ENCODE measurements at places on chromosomes 6 and 20.
A peak's percentile ranks its signal among the peaks of the same experiment; 100 is the strongest.

GRCh38 chr6:165663736-165664558 lies 906 bp upstream of the PDE10A start:
- no peak for DNase-seq

- DNase-seq: no peak
Observed at GRCh38 chr6:165837948-165838745, 175.1 kb upstream of the PDE10A start.

DNA sequence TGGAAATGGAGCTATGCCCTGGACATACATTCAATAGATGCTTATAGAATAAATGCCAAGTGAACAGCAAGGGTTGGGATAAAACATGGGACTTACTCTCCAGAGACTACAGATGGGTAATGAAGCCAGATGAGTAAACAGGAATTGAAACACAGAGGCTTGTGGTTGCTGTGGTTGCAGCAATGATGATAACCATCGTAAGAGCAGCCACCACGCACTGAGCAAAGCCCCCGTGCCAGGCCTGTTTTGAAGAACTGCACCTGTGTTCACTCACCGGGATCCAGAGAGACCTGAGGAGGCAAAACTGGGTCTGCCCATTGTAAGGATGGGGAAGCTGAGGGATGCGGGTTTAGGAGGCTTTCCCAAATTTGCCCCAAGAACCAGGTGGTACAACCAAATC lies 431.1 kb upstream of the CDH4 start:
- no peak for DNase-seq

- peak; percentile 71 for DNase-seq
Observed at GRCh38 chr6:89139509-89140346, 6.1 kb upstream of the PM20D2 start.

GRCh38 chr6:71383901-71384489 lies 95.4 kb downstream of the OGFRL1 start:
- peak; percentile 79 for DNase-seq

DNA sequence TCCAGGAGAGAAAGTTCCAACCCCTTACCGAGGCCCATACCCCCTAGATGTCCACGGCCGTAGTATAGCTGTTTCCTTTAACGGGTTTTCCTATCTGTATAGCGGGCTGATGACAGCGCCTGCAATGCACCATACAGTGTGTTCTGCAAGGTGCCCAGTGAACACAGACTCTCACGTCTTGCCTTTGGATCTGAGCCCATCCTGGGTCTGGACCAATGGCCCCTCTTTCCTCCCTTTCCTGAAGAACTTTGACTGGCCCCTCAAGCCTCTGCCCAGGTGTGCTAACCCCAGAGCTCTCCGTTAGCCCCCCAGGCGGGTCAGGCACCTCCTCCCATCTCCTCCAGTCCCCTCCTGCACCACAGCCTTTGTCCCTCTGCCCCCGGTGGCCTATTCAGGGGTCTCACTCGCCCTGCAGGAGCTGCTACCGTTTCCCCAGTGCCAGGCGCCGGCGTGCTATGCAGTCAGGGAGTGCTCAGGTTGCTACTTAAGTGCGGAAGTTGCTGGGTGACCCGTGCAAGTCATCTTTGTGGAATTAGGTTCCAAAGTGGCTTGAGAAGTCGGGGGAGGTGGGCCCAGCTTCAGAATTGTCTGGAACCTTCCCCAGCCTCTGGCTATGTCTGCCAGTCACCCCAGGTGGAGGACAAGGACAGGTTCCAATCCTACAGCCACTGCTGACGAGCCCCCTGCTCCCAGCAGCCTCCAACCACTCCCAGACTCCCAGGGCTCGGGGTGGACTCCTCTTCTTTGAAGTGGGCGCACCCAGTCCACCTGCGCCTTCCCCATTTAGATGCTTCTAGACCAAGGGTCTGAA lies 35.0 kb upstream of the ZBP1 start:
- no peak for DNase-seq

DNA sequence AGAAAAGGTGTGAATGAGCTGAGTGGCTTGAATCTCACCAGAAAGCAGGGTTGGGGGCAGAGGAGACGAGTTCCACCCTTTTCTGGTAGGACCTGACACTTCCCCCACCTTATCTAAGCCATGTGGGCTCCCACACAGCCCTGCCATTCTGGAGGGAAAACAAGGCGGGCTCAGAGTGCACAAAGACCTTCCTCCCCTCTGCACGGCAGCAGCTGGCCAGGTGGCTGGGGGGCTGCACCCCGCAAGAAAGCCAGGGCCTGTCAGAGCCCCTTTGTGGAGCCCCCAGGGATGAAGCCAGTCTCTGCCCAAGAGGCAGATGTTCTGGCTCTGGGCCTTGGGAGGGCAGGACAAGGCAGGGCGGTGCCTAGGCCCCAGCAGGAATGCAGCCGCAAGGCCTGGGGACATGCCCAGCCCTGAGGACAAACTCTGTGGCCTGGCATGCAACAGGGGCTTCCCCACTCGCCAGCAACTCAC lies 48.4 kb upstream of the DSN1 start:
- DNase-seq: no peak

- peak; percentile 50 for DNase-seq
Observed at GRCh38 chr6:21597801-21598673, 4.5 kb downstream of the SOX4 start.

- DNase-seq: peak; percentile 73
Observed at GRCh38 chr6:114096561-114097172, 125.7 kb upstream of the HDAC2 start.

DNA sequence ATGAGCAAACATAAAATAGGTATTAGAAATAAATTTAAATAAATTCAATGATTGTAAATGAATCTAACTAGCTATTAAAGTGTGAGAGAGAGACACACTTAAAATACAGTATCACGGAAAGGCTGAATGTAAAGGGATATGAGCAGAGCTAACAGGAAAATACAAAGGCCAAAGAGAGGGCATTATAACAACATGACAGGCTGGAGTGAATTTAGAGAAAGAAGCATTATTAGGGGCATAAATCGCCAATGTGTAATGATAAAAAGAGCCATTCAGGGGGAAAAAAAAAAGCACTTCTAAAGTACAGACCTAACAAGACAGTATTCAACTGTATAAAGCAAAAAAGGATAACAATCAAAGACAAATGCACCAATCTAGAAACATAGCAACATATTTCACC lies 28.1 kb downstream of the DACT2 start:
- no peak for DNase-seq

DNA sequence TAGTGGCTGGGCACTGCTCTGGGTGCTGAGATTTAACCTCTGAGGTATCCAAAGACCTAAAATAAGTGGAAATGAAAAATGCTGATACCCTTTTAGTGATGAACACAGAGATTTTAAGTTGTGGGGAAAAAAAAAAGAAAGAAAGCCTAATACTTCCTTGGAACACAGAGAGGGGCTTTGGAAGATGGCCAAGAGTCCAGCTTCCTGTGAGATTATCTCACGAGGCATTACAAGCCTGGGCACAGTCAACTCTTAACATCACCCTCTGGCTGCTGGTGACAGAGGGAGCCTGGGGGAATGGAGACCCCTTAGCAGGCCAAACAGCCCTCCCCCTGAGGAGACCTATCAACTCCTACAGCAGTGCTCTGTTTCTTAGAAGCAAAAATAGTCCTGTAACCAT lies 19.7 kb downstream of the BTN2A1 start:
- no peak for DNase-seq

DNA sequence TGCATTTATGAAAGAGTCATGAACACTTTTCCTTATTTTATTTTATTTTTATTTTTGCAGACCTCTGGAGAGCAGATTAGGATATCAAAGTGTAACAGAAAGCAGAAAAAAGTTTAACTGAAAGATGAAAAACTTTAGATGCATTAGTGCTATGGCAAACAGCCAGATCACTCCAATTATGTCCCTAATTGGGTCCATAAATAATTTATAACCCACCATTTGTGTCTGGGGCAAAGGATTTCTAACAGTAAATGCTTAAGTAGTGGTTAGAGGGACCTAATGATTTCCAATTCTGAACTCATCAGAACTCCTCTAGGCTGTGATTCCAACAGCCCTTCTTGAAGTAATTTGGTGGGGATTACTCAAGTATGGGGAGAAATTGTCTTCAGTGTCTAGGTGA lies 93.7 kb upstream of the PROKR2 start:
- DNase-seq: no peak

DNA sequence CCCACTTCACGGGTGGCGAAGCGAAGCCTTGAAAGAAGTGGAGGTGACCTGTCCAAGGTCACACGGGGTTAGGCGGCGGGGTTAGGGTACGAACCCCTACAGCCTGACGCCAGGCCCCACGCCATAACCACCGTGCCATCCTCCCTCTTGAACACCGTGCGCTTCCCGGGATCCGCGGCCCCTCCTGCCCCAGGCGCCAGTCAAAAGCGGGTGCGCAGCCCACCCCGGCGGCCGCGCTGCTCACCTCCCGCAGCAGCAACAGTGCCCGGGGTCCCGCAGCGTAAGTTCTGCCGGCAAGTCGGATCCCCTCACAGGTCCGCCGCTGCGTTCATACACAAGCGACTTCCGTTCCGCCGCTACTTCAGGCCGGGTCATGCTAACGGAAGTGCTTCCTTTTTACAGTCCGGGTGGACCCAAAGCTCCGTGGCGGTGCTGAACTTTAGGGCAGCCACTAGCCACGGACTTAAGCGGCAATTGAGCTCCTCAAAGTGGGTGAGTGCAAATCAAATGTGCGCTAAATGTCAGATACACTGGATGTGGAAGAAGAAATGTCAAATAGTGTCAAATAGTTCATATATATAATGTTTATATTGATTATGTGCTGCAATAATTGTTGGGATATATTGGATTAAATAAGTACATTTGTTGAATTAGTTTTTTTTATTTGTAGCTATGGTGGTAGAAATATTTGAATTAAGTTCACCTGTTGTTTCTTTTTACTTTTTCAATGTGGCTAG lies at the start of gene CDK5RAP1:
Gene CDK5RAP1, minus strand, starts transcription at position 336 of the 737 bp plus-strand sequence. CDS start 4,455 bp downstream, outside the sequence.
- DNase-seq: peak; percentile 97

GRCh38 chr20:8829256-8829655 lies 239.6 kb upstream of the PLCB4 start:
- DNase-seq: peak; percentile 25

DNA sequence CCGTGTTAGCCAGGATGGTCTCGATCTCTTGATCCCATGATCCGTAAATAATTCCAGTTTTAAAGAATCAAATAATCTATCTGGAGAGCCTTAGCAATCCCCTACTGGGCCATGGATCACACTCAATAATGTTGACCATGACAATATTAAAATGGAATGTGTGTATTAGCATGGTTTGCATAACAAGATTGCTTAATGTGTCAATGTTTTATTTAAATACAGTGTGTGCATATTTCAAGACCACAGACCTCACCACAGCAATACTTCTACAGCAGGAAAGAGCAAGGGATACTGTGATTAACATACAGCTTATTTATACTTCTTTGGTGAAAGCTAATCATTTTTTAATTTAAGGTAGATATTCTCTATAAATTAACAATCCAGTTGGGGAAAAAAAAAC lies 470.4 kb downstream of the TFAP2B start:
- no peak for DNase-seq

- DNase-seq: peak; percentile 100
Observed at GRCh38 chr20:53926428-53927028, 143.9 kb downstream of the BCAS1 start.

DNA sequence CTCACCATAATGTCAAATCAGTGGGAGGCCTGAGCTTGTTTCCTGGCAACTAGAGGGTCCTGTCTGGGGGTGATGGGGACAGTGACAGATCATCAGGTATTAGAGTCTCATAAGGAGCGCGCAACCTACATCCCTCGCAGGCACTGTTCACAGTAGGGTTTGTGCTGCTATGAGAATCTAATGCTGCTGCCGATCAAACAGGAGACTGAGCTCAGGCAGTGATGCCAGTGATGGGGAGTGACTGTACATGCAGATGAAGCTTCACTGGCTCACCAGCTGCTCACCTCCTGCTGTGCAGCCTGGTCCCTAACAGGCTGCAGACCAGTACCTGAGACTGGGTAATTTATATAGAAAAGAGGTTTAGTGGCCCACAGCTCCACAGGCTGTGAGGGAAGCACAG lies 147.3 kb downstream of the TTLL2 start:
- DNase-seq: no peak

DNA sequence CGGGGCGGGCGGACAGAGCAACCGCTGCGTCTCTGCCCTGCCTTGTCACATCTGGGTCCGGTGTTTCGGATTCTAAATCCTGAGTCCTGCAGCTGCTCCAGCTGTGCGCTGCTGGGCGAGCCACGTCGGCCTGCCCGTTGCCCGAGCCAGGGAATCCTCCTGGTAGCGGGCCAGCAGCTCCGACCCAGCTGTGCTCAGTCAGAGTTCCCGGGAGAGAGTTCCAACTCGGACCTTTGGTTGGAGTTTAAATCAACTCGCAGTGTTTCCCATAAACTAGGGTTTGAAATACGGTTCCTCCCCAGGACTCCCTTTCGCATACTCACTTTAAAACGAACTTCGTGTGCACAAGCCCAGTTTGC lies 315 bp upstream of the PDE10A start:
- no peak for DNase-seq

DNA sequence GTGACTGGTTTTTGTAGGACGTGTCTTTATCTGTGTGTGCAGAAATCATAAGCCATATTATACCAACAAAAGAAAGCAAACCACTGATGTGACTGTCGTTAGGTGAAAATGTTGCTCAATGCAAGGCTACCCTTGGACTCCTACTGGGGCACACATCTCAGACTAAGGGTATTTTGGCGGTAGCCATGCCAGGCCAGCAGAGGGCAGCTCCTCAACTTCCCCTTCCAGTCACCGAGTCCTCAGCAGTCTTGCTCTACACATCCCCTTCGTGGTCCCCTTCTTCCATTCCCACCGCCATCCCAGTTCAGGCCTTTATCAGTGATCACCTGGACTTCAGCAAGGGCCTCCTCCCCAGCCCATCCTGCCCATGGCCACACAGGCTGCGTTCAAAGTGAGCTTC lies 113.7 kb upstream of the GGTLC1 start:
- peak; percentile 11 for DNase-seq

DNA sequence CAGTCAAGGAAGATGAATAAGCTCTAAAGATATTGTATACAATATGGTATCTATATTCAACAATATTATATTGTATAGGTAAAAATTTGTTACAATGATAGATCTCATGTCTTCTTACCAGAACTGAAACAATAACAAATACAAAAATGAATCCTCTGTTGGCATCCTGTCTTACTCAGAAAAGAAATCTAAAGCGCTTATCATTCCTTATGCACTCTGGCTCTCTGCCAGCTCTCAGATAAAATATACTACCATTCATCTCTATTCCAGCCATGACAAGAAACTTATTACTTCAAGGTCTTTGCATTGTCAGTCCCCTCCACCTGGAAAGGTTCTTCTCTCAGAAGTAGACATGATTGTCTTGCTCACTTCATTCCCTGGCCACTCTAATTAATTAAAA lies 138.6 kb downstream of the THEMIS start:
- DNase-seq: no peak

Measured in ELR (cell line).